Lung (tissue), 17 donors: ENCODE measurements at places on chromosomes 4 and X. TPM values are rescaled to one million over a fixed set of nuclear protein-coding genes. Genes with fewer than 3 reads are reported as not detected.
A peak's percentile ranks its signal among the peaks of the same experiment; 100 is the strongest.

- H3K27ac ChIP-seq: no peak overlapping the region
- no peaks in the 10 kb centered on the region for H3K36me3 ChIP-seq
- H3K4me1 ChIP-seq: peaks cover 5% of the 10 kb centered on the region
- H3K27me3 ChIP-seq: peaks cover 18% of the 10 kb centered on the region
- DNase-seq: no peak
- H3K4me3 ChIP-seq: no peak overlapping the region
These were observed 44.8 kb downstream of the RPS6KA3 start for GRCh38 chrX:20221902-20222301.

SLC6A14 gene
- total RNA-seq: 26.8 TPM

DNA sequence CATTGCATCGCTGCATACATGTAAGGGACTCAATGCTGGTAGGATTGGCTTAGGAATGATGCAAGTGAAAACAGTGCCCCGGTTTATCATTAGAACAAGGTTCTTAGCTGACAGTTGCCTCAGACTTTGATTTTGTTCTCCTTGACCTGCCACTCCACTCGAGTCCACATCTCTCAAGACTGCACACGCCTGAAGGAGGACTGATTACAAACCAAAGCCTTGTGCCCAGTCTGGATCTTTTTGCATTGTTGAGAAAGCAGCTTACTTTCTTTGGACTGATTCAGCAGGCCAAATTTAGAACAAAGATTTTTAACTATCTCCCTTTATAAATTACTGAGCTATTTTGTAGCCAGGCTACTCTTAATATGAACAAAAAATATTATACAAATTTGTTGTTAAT is 125.6 kb downstream of the PTTG2 start:
- H3K27me3 ChIP-seq: no peaks in the 10 kb centered on the region
- H3K27ac ChIP-seq: no peak overlapping the region
- peaks cover 9% of the 10 kb centered on the region for H3K4me1 ChIP-seq
- peaks cover 5% of the 10 kb centered on the region for H3K36me3 ChIP-seq
- no peak overlapping the region for H3K4me3 ChIP-seq
- no peak for DNase-seq

DNA sequence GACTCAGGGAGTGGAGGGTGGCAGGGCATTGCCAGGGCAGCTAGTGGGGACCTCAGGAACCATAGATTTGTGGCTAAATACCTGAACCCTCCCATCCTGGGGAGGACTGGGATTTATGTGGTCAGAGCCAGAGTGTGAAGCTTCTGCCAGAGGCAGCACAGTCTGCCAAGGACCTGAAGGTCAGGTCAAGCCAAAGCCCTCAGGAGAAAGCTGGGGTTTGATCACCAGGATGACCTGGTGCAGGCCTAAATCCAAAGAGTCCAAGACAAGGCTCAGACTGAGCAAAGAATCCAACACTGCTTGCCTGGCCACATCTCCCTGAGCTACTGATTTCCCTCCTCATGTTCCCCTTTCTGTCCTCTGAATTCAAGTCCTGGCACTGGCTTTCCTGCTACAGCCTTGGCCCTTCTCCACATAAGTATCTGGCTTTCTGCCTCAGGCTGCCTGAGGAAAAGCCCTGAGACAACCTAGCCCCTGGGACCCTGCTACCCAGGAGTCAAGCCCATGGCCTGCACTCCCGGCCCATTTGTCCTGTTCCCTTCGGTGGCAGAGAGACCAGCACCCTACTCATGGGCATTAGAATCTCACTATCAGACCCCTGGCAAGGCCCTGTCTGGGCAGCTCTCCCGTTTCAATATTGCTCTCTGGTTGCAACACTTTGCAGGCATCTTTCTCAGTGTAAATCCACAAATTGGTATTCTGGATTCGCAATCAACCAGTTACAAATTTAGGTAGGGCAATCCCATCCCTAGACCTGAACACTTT is 39.3 kb upstream of the SLC25A43 start:
- DNase-seq: no peak
- H3K4me1 ChIP-seq: peaks cover 2% of the 10 kb centered on the region
- no peaks in the 10 kb centered on the region for H3K27me3 ChIP-seq
- no peak overlapping the region for H3K27ac ChIP-seq
- no peak overlapping the region for H3K4me3 ChIP-seq
- H3K36me3 ChIP-seq: no peaks in the 10 kb centered on the region

- no peak for DNase-seq
- no peaks in the 10 kb centered on the region for H3K27me3 ChIP-seq
- H3K36me3 ChIP-seq: peaks cover 3% of the 10 kb centered on the region
- no peaks in the 10 kb centered on the region for H3K4me1 ChIP-seq
- H3K27ac ChIP-seq: no peak overlapping the region
These were observed 32.7 kb upstream of the NKRF start for GRCh38 chrX:119638725-119639471.

DNA sequence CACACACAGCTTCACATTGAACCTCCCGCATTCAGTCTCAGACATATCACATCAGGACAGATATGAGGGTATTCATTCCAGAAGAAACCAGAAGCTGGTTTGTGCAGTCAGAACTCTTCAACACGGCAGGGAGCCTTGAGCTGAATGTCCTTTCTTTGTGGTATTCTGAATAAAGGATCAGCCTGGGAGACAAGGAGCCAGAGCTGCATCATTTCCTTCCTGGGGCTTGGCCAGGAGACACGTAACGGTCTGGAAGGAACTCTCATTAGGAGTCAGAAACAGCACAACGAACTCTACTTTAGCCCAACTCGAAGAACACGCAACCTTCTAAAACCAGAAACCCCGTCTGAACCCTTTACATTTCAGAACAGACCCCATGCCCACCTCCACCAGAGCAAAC is 46.4 kb downstream of the KDR start:
- H3K27me3 ChIP-seq: no peaks in the 10 kb centered on the region
- no peak for DNase-seq
- peak overlapping the region; percentile 75 for H3K27ac ChIP-seq
- no peaks in the 10 kb centered on the region for H3K36me3 ChIP-seq
- H3K4me1 ChIP-seq: no peaks in the 10 kb centered on the region
- no peak overlapping the region for H3K4me3 ChIP-seq

FRG1 gene
- total RNA-seq: 28.5 TPM

DNA sequence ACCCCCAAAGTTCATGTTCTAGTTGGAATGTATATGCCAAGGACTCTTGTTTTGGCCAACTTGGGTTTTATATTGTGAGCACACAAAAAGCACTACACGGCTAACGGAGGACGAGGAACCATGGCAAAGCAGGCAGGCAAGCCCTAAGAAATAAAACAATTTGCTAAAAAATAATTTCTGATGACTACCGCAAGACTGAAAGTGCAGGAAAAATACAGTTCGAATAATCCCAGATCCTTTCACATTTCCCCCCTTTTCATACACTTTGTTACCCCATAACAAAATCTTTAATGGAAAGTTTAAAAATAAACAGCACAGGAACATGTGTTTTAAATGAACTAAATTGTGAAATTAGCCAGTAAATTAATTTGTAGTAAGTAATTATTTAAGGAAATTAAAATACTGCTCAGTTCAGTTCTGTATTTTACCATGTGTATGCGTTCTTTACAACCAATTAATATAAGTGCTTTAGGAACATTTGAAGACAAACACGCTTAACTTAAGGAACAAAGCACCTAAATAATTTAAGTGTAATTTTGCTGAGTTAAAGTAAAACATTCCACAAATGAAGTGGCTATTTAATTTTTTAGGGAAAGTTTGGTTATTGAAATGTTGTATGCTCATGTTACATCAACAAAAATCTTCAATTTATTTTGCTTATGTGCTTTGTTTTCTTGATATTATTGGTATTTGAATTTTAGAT is 12.4 kb upstream of the PITX2 start:
- H3K4me1 ChIP-seq: no peaks in the 10 kb centered on the region
- no peak overlapping the region for H3K27ac ChIP-seq
- no peaks in the 10 kb centered on the region for H3K36me3 ChIP-seq
- H3K27me3 ChIP-seq: peaks cover 11% of the 10 kb centered on the region

- H3K4me3 ChIP-seq: no peak overlapping the region
- no peaks in the 10 kb centered on the region for H3K36me3 ChIP-seq
- no peak overlapping the region for H3K27ac ChIP-seq
- H3K4me1 ChIP-seq: no peaks in the 10 kb centered on the region
- DNase-seq: no peak
These were observed 1722.9 kb upstream of the IGFBP7 start for GRCh38 chr4:58833126-58833525.

DNA sequence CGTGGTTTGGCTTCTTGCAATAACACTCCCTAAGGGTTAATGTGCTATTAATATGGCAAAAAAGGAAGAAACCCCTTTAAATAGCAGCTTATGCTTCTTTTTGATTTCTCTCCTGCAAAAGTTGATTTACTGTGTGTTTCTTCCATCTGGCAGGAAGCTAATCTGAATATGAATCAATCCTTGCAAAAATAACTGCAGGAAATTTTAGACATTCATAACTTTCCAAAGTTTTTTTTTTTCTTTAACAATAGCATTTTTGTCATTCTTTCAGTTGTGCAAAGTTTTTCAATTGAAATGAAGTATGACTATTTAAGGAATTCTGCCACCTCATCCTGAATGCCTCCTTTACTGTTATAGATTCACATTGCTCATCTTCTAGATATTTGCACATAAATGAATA is 115.6 kb downstream of the SPANXA1 start:
- DNase-seq: no peak
- no peak overlapping the region for H3K4me3 ChIP-seq
- H3K27me3 ChIP-seq: no peaks in the 10 kb centered on the region
- no peak overlapping the region for H3K27ac ChIP-seq
- H3K4me1 ChIP-seq: no peaks in the 10 kb centered on the region

GRCh38 chr4:146054676-146055075 is 116.1 kb upstream of the ZNF827 start:
- H3K27me3 ChIP-seq: no peaks in the 10 kb centered on the region
- no peaks in the 10 kb centered on the region for H3K4me1 ChIP-seq
- DNase-seq: no peak
- H3K27ac ChIP-seq: no peak overlapping the region
- H3K4me3 ChIP-seq: no peak overlapping the region
- no peaks in the 10 kb centered on the region for H3K36me3 ChIP-seq

- no peak overlapping the region for H3K27ac ChIP-seq
- H3K4me3 ChIP-seq: no peak overlapping the region
- no peaks in the 10 kb centered on the region for H3K27me3 ChIP-seq
- H3K4me1 ChIP-seq: no peaks in the 10 kb centered on the region
- DNase-seq: no peak
These were observed 1137.0 kb downstream of the PCDH18 start for GRCh38 chr4:136395212-136395722.

- no peaks in the 10 kb centered on the region for H3K36me3 ChIP-seq
- no peak overlapping the region for H3K27ac ChIP-seq
- DNase-seq: no peak
- no peaks in the 10 kb centered on the region for H3K27me3 ChIP-seq
- no peak overlapping the region for H3K4me3 ChIP-seq
- H3K4me1 ChIP-seq: peaks cover 7% of the 10 kb centered on the region
These were observed 45.1 kb upstream of the FGF2 start for GRCh38 chr4:122781486-122781885.

DNA sequence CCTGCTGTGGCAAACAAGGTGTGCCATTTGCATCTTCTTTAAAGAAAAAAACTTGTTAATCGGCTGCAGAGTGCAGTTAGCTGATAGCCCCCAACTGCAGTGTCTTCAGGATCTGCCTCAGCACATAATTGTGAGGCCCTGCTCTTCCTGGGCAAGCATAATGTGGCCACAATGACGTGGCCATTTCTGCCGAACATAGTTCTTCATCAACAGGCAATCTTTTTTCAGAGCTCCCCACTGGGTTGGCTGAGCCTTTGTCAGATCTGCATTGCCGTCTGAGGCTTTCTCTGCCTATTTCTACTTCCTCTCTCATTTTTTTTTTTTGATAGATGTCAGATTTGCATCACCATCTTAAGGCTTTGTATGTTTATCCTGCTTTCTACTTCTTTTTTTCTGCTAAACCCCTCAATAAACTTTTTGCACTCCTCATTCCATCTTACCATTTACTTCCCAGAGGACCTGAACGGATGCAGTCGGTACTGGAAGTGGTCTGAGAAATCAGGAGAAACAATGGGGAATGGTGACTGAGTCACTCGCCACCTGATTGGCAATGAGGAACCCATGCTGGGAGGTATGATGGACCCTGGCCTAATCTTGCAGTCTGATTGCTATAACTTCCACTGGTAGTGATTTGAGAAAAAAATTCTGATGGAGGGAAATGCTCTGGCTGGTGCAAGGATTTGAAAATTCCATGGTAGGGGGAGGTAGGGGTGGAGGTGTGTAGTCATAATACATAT is 21.2 kb upstream of the TAB3 start:
- no peaks in the 10 kb centered on the region for H3K36me3 ChIP-seq
- H3K27me3 ChIP-seq: no peaks in the 10 kb centered on the region
- no peak for DNase-seq
- H3K4me3 ChIP-seq: no peak overlapping the region
- H3K27ac ChIP-seq: no peak overlapping the region

GRCh38 chr4:172157946-172158345 is 344.7 kb downstream of the GALNTL6 start:
- H3K36me3 ChIP-seq: no peaks in the 10 kb centered on the region
- H3K27ac ChIP-seq: no peak overlapping the region
- no peaks in the 10 kb centered on the region for H3K27me3 ChIP-seq
- no peak overlapping the region for H3K4me3 ChIP-seq
- no peaks in the 10 kb centered on the region for H3K4me1 ChIP-seq
- DNase-seq: no peak

GRPR gene
- total RNA-seq: 0.25 TPM

DNA sequence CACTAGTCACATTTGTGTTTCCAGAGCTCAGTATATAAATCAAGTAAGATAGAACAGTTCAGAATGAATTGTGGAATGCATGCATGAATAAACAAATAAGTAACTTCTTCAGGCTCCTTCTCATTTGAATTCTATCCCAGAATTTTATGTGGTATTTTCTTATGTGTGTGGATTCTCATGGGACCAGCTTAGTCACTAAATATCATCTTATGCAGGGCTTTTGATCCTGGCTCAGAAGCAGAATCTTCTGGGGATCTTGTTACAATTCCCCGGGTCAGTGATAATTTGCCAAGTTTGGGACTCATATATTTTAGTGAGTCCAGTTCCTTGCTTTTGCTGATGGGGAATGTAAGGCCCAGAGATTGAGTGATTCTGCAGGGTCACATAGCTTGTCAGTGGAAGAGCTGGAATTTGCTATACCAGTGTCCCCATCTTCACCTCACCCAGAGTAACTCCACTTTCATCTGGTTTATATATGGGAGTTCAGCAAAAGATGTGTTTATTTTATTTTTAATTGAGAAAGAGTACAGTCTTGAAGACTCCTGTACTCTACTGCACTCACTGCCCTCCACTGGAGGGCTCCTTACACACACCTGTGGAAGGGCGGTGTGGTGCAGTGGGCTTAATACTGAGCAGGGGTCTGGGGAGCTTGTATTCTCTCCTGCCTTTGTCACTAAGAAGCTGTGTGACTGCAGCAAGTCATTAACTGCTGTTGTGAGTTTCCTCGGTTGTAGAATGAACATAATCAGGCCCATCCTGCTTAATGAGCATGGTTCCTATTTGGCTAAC is 198.2 kb upstream of the CXorf66 start:
- no peak for DNase-seq
- H3K4me1 ChIP-seq: no peaks in the 10 kb centered on the region
- H3K36me3 ChIP-seq: no peaks in the 10 kb centered on the region
- H3K27ac ChIP-seq: no peak overlapping the region

- H3K27me3 ChIP-seq: no peaks in the 10 kb centered on the region
- no peak overlapping the region for H3K27ac ChIP-seq
- no peaks in the 10 kb centered on the region for H3K4me1 ChIP-seq
- H3K36me3 ChIP-seq: no peaks in the 10 kb centered on the region
These were observed 86.1 kb downstream of the CPE start for GRCh38 chr4:165464813-165465381.

SRPK3 gene
- 0.15 TPM for total RNA-seq

GDPD2 gene
- not detected for total RNA-seq

GRCh38 chr4:139319571-139319970 is 17.3 kb upstream of the NDUFC1 start:
- peaks cover 13% of the 10 kb centered on the region for H3K4me1 ChIP-seq
- no peak for DNase-seq
- H3K4me3 ChIP-seq: no peak overlapping the region
- no peaks in the 10 kb centered on the region for H3K27me3 ChIP-seq
- no peak overlapping the region for H3K27ac ChIP-seq
